WTC11 (cell line): ENCODE measurements at places on chromosomes 5 and 9. TPM values are rescaled to one million over a fixed set of nuclear protein-coding genes. Genes with fewer than 3 reads are reported as not detected.
A peak's percentile ranks its signal among the peaks of the same experiment; 100 is the strongest.

GRCh38 chr9:122155796-122156195, 3.8 kb downstream of the NDUFA8 start:
- H3K27me3 ChIP-seq: peaks cover 2% of the 10 kb centered on the region; the same call in 1 of the 2 replicates
- H3K27ac ChIP-seq: peak overlapping the region; percentile 40; the same call in 1 of the 2 replicates
- H3K4me1 ChIP-seq: peaks cover 20% of the 10 kb centered on the region
- DNase-seq: no peak

DNA sequence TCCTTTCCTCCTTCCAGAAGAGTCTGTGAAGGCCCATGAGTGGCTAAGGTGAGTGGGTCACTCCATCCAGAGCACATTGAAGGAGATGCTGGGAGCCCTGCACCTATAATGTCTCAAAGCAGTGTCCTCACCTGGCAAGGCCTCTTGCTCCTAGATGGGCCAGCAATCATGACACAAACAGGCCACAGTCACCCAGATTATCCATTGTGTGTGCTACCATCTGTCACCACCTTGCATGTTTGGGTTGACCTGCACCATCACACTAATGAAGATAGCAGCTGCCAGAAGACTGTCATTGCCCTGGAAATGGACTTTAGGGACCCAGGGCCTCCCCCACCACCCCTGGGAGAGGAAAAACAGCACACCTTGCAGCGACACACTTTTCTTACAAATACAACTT, 69.6 kb downstream of the GABBR2 start:
- no peak overlapping the region for H3K27ac ChIP-seq
- H3K4me1 ChIP-seq: peaks cover 18% of the 10 kb centered on the region
- no peak for DNase-seq

DNA sequence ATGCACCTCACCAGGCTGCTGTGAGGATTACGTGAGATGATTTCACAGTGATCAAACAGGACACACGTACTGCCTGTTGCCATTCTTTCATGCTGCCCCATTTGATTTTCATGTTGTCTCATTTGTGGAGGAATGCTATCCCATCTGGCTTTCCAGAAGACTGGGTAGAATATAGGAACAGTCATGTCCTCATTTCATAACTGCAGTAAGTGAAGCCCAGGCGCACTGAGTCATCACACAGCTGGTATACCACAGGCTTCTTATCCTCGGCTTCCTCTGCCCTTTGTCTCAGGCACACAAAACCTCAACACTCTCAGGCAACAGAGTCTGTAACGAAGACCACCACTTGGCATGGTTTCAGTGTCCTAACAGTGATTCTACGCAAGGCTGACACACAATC, 62.3 kb downstream of the LHFPL2 start:
- peaks cover 5% of the 10 kb centered on the region for H3K4me1 ChIP-seq
- no peak overlapping the region for H3K27ac ChIP-seq
- no peak overlapping the region for H3K4me3 ChIP-seq
- no peaks in the 10 kb centered on the region; the same call in 1 of the 2 replicates for H3K27me3 ChIP-seq
- H3K36me3 ChIP-seq: peaks cover 60% of the 10 kb centered on the region

DNA sequence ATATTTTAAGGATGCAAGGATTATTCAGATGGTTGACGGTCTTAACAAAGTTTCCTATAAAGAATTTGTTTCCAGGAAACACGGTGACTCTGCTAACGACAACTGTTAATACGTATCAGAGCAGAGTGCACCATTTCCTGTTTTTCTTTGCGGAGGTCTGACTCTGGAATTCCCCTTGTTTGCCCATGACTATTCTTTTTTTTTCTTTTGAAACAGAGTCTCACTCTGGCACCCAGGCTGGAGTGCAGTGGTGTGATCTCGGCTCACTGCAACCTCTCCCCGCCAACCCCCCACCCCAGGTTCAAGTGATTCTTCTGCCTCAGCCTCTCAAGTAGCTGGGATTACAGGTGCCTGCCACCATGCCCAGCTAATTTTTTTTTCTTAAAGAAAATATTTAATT, 115.9 kb downstream of the CDC42SE2 start:
- H3K27me3 ChIP-seq: no peaks in the 10 kb centered on the region
- no peaks in the 10 kb centered on the region for H3K36me3 ChIP-seq
- H3K4me1 ChIP-seq: peaks cover 10% of the 10 kb centered on the region
- no peak overlapping the region for H3K4me3 ChIP-seq
- no peak for DNase-seq
- H3K27ac ChIP-seq: no peak overlapping the region

- no peak for DNase-seq
- H3K27ac ChIP-seq: no peak overlapping the region
- H3K4me1 ChIP-seq: peaks cover 3% of the 10 kb centered on the region; the same call in 1 of the 2 replicates
- peaks cover 19% of the 10 kb centered on the region for H3K27me3 ChIP-seq
- H3K36me3 ChIP-seq: no peaks in the 10 kb centered on the region
- no peak overlapping the region for H3K4me3 ChIP-seq
These were observed 136.1 kb downstream of the GAPVD1 start for GRCh38 chr9:125397736-125398135.

DNA sequence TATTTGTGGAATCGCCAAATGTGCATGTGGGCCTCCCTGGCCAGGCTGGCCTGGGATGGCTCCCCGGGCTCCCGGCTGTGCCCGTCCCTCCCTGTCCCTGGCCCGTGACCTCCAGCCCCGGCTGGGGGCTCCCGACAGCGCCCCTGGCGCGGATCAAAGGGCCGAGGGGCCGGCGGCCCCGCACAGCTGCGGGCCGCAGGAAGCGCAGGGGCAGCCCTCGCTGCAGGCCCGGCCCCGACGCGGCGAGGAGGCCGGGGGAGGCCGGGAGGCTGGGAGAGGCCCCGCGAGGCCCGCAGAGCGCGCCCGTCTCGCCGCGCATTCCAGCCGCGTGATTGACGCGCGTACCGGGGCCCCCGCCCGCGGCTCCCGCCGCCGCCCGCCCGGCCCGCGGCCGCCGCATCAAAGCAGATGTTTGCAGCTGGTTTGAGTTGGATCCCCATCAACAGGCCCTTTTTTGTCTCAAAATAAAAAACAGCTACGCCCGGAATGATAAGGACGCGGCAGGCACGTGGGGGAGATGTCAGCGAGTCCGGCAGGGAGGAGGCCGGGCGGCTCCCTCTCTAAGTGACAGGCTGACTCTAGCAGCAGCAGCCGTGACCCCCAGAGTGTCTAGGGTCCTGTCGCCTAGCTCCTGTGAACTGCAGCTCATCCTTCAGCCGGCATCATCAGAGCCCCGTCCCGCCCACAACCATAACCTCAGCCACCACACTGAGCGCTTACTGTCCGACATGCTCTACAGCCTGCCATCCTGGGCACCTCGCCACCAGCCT, 69.4 kb downstream of the LMX1B start:
- H3K4me1 ChIP-seq: peaks cover 42% of the 10 kb centered on the region
- H3K36me3 ChIP-seq: no peaks in the 10 kb centered on the region
- H3K27me3 ChIP-seq: peaks cover 90% of the 10 kb centered on the region
- no peak overlapping the region for H3K27ac ChIP-seq

GRCh38 chr9:93003552-93004407, 54.7 kb upstream of the SUSD3 start:
- no peak overlapping the region for H3K27ac ChIP-seq
- peaks cover 15% of the 10 kb centered on the region for H3K4me1 ChIP-seq
- peaks cover 25% of the 10 kb centered on the region for H3K36me3 ChIP-seq
- H3K4me3 ChIP-seq: no peak overlapping the region
- H3K27me3 ChIP-seq: peaks cover 7% of the 10 kb centered on the region

DNA sequence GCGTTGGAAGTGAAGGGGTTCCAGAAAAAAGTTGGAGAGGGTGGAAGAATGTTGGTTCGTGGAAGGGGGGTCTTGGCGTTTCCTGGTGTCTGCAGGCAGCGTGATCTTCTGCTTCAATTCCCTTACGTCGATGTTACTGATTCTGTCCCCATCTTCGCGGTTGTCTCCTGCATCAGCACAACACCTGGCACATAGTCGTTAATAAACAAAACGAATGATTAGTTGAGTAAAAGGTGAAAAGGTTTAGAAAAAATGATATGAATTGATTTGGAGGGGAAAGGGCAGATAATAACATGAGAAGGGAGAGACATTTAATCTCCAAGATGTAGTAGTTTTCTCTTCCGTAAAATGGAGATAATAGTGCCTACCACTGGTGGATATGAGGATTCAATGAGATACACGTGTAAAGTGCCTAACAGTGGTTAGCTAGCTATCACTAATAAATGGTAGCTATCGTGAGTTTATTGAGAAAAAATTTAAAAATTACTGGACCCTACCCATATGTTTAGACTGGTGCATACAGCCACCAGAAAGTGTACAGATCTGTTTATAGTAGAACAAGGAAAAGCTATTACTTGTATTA, 556 bp downstream of the MTREX start:
- H3K27me3 ChIP-seq: no peaks in the 10 kb centered on the region
- DNase-seq: no peak
- H3K36me3 ChIP-seq: peaks cover 12% of the 10 kb centered on the region
- H3K27ac ChIP-seq: no peak overlapping the region
- peaks cover 13% of the 10 kb centered on the region for H3K4me1 ChIP-seq

- no peak for DNase-seq
- H3K27ac ChIP-seq: peak overlapping the region; percentile 85
- H3K4me3 ChIP-seq: no peak overlapping the region
- H3K27me3 ChIP-seq: no peaks in the 10 kb centered on the region
These were observed 19.3 kb downstream of the MRPS27 start for GRCh38 chr5:72300590-72301339.

Gene MRPL22
- 52.0 to 62.3 TPM (median 60.1 TPM) in 3 replicates for total RNA-seq

Gene UTP15
- total RNA-seq: 26.2 to 35.2 TPM (median 26.7 TPM) in 3 replicates

Gene PPP1R26
- 36.2 to 44.4 TPM (median 37.4 TPM) in 3 replicates for total RNA-seq

Gene IPO11
- total RNA-seq: 52.6 to 61.9 TPM (median 60.0 TPM) in 3 replicates

Gene ASS1
- 71.0 to 95.7 TPM (median 74.2 TPM) in 3 replicates for total RNA-seq

Gene ZNF879
- 4.7 to 5.8 TPM (median 5.2 TPM) in 3 replicates for total RNA-seq

Gene LMBRD2
- total RNA-seq: 4.3 to 5.6 TPM (median 4.9 TPM) in 3 replicates

Gene TPPP
- total RNA-seq: 1.8 to 2.1 TPM (median 1.8 TPM) in 3 replicates

Gene SCGB3A2
- 57.3 to 79.1 TPM (median 66.0 TPM) in 3 replicates for total RNA-seq
